Stimulated activated naive B cell treated with anti-CD40 and anti-IgM and Interleukin-4, amounts not matched to agents 10 μg/mL and 1 μg/mL and 100 μg/mL, for 72 hours (primary cell): ENCODE measurements at places on chromosomes 6 and 20.

DNA sequence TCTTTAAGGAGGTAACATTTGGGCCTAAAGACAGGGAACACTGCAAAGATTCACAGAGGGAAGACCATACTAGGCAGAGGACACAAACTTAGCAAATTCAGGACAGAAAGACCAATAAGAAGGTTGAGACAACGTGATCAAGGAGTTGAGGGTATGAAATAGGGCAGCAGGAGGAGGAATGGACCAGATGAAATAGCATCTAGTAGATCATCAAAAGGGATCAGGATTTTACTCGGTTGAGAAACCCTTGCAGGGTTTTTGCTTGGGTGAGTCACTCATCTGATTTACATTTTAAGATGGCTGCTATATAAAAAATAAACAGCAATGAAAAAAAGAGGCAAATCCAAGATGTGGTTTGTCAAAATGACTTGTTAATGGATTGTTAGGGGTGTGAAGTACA is 4.7 kb downstream of the BCLAF1 start:
- DNase-seq = no peak

DNA sequence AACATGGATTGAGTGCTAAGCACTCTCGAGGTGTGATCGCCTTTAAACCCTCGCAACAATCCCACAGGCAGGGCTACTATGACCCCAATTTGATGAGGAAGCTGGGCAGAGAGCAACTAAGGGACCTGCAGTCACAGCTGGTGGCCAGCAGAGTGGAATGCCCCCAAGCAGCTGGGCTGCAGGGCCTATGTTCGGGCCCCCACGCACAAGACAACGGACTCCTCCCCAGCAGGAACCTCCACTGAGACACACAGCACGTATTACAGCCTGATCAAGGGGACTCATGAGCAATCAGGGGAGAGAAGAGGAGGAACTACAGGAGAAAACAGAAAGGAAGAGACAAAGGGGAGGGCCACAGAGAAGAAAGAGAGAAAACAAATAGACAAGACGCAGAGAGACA is 21.7 kb downstream of the CST7 start:
- DNase-seq = no peak

DNA sequence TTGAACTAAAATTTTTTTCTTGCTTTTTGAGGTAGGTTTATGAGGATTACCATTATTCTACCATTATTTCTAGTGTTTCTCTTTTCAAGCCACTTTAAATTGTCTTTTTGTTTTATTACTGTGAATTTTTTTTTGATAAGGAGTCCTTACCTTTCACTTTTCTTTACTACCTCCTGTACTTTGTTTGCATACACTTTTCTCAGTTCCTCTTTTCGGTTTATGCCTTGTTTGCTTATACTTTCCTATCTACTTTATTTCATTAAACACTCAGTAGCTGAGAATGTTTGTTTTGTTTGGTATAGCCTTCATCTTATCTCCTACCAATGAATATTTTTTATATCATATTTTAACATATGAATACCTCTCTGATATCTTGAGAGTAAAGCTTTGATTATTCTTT is 147.9 kb downstream of the TFAP2B start:
- DNase-seq = no peak

GRCh38 chr6:86715676-86716075 is 221.7 kb upstream of the HTR1E start:
- DNase-seq = no peak

DNA sequence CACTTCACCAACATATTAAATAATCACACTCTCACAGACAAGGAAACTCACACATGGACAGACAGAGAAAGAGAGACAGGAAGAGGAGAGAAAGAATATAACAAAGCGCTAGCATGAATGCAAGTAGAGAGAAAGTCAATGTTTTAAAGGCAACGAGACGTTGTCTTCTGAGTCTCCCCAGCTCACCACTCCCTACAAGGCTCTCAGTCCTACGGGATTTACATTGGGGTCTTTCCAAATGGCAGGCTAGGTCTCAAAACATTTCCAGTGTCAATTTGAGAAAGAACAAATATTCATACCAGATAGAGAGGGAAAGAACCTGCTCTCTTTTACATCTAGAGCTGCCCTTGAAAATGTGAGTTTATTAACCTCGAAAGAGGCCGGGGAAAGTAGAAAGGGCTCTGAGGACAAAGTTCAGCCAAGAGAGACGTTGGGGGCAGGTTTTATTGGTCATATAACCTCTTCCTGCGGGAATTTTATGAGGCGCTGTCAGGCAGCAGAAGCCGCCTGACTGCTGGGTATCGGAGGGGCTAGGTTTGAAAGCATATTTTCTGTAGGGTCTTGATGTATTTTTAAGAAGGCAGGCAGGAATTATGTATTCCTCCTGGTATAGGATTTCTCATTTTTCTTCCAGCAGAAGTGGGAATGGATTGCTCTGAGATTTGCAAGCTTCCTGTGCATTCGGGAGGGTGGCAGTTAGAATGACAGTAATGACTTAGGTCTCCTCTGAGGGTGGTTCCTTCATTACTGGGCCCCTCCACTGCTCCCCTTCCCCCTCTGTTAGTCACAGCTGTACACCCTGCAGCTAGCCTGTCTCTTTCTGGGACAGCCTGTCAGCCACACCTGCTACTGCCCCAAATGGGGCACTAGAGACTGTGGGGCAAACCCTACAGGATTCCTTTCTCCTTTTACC is 34.4 kb upstream of the KIF16B start:
- DNase-seq = no peak

- DNase-seq = no peak
These were observed 1648.8 kb downstream of the GRIK2 start for GRCh38 chr6:103042336-103042735.

GRCh38 chr20:10344953-10345352 is 89.1 kb downstream of the MKKS start:
- no peak for DNase-seq

DNA sequence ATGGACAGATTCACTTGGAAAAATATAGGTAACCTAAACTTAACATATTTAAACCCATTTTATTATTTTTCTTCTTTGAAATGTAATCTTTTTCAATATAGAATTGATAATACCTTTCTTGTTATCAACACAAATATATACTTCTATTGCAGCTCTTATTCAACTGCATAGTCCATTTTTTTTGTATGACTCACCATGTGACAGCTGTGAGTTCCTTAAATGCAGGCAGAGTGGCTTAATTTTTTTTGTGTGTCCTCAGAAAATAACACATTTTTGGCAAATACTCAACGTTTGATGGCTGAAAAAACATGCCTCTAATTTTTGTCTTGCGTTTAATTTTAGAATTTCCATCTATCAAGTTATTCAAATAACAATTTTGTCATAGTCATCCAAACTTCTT is 454.8 kb downstream of the PHF3 start:
- DNase-seq = no peak

DNA sequence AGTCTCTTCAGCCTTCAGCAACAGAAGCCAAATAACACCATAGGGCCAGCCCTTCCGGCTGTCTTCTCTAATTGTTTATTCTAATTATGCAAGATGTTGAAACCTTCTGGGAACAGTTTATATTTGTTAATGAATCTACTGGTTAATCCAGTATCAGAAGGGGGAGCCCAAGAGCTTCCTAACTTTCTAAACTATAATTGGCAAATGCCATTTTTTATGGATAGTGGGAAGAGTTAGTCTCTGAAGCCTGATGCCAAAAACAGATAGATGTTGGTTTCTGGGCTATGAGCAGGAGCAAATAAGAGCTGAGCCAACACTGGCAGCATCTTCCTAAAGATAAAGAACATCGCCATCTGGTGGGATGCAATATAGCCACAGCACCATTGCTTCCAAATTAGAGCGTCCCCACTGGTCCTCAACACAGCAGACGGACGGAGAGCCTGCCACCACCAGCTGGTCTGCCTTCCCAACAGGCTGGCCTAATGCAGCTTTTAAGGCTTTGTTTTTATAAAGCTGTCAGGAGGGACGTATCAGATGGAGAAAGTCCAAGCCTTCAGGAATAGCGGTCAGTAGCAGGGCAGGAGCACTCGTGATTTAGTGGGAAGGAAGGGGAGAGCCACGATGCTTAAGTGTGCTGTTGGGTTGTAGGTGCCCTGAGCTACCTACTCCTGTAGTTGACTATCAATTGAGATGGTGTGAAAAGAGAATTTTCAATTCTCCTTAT is 118.8 kb downstream of the RALGAPA2 start:
- peak; percentile 4 for DNase-seq

- DNase-seq = no peak
These were observed 71.8 kb downstream of the FIG4 start for GRCh38 chr6:109762769-109763441.

GRCh38 chr6:5278047-5278446 is 16.7 kb downstream of the FARS2 start:
- no peak for DNase-seq

DNA sequence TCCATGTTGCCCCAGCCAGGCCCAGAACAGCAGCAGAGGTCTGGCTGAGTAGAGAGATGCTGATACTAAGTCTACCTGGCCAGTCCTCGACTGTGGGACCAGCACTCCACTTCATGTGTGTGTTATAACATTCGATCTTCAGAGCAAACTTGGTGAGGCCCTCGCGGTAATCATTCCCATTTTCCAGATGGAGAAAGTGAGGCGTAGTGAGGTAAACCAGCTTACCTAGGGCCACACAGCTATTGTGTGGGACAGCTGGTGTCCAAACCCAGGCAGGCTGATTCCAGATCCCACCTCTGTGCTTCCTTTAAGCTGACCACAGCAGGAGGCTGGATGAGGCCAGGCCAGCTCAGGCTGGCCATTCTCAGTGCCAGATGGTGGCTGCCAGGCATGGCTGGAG is 47.7 kb upstream of the SLC32A1 start:
- DNase-seq = no peak

DNA sequence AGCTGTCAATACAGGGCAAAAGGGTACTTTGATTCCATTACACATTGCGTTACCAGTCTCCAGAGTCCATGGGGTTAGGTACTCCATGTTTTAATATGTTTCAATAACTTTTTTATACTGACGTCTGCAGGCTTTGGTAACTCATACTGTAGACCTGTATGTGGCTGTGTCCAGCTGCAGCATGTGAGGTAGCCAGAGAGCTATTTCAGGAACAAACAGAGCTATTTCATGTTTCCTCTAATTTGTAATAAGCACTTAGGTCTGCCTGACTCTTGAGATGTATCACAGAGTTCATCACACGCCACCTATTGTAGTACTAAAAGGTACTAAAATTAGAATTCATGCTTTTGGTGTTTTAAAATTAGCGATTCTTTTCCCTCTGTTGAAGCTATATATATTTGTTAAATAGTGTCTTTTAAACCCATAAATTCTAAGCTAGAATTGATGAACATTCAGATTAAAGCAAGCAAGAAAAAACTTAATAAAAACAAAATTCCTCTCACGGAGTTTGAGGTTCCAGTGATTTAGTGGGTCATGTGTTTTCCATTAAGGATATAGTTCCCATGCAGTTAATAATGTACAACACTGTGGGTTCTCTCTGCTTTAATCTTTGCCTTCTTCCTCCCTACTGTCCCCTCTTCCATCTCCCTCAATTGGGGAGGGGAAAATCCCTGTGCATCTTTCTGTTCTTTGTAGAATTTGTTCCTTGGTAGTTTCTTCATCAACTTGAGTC is 37.0 kb downstream of the FOXO3 start:
- DNase-seq = no peak

- DNase-seq = no peak
These were observed 77.9 kb upstream of the TULP1 start for GRCh38 chr6:35590622-35591066.

DNA sequence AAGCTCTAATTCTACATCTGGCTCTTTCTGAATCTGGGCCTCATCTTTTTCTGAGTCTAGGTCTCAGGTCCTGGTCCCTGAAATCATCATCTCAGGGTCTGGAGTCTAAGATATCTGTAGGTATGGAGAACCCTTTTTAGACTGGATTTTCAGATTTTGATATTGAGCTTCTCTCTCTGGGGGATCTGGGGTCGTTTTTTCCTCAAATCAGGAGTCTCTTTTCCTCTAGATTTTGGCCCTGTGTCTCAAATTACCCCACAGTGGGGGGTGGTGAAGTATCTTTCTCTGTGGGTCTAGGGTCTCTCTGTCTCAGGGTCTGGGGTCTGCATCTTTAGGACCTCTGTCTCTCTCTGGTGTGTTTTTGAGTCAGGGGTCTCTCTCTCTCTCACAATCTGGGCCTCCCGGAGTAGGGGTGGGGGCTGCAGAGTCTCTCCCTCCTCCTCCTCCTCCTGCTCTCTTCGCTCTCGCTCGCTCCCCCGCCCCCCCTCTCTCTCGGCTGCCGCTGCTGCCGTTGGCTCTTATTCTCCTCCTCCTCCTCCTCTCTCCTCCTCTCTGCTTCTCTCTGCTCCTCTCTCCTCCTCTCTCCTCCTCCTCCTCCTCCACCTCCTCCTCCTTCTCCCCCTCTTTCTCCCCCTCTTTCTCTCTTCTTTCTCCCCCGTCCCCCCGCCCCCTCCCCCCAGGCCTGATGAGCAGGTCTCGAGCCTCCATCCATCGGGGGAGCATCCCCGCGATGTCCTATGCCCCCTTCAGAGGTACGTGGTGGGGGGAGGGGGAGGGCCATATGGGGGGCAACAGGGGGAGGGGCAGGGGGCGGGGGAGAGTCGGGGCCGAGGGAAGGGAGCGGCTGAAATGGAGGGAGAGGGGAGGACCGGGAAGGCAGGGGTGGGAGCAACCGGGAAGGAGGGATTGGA is at the start of gene SYNGAP1:
Gene SYNGAP1, plus strand, starts transcription at position 486 of the 911 bp plus-strand sequence. Its CDS starts 200 bp downstream, at position 686.
- no peak for DNase-seq

DNA sequence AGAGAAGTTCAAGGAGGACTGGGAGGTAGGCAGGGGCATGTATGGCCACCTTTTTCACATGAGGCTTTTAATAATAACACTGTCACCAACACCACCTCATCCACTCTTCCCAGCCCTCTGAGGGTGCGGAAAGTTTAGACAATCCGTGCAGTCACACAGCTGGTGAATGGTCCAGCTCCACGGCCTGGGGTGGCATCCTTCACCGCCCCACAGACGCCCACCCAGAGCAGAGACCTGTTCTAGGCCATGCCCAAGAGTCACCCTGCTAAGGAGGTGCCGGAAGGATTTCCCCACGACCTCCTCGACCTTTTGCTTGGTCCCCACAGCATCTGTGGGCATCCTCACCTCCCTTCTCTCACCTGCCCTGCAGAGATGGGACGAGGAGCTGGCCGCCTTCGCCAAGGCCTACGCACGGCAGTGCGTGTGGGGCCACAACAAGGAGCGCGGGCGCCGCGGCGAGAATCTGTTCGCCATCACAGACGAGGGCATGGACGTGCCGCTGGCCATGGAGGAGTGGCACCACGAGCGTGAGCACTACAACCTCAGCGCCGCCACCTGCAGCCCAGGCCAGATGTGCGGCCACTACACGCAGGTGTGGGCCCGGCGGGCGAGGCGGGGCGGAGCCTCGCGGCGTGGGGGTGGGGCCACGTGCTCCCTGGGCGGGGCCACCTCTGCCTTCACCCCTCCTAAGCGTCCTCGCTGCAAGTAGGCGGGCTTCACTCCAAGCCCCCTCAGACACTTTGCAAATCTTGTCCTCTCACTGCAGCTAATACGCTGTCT is 4.4 kb downstream of the PI16 start:
- no peak for DNase-seq
